ENCODE measurements at places on chromosomes 3 and 15.

GRCh38 chr15:62798536-62798935 lies 244.0 kb upstream of the TPM1 start:
- no peak for DNase-seq

DNA sequence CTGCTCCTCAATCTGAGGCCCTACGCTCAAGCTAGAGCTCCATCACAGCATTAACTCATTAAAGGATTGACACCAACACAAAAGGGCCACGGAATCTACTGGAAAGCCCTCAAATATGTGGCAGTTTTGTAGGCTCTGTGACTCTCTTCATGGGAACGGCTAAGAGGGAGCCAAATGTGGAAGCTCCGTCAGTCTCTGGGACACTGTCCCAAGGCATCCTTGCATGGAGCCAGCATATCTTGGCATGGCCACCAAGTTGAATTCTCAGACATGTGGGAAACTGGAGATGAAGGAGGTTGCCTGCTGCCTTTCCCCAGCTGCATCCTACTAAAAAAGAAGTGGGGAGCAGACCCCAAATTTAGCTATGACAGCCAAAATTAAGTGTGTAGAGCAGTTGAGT lies 296.9 kb downstream of the NTRK3 start:
- DNase-seq = no peak

DNA sequence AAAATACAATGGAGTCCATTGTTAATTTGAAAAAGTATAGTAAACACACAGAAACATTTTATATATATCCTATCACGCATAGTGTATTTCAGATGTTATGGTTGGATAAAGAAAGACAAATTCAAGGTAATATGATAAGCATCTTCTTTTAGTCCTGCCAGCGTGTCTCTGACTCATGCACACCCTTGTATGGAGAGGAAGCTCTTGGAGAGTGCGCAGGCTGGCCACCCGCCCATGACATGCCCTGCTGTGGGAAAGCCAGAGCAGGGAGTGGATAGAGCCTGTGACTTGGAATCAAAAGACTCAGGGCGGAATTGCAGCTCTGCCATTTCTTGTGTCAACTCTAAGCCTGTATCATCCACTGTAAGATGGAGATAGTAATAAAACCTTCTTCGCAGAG lies 23.0 kb upstream of the COPG1 start:
- peak; percentile 82 for DNase-seq

DNA sequence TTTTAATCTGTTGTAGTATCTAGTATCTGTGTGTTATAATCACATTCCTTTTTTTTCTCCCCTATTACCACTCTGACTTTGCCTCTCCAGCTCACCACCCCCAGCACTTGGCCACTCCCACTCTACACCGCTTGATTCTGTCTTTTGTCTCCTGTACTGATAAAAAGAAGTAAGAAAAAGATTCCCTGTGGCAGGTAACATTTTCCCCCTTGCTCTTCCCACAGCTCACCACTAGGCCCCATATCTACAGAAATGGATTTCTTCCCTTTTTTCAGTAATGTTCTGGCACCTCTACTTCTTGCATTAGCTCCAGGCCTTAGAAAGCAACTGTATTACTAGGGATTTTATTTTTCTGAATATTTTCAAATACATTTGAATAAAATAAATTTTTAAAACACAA lies 25.6 kb downstream of the KCNH8 start:
- DNase-seq = no peak

DNA sequence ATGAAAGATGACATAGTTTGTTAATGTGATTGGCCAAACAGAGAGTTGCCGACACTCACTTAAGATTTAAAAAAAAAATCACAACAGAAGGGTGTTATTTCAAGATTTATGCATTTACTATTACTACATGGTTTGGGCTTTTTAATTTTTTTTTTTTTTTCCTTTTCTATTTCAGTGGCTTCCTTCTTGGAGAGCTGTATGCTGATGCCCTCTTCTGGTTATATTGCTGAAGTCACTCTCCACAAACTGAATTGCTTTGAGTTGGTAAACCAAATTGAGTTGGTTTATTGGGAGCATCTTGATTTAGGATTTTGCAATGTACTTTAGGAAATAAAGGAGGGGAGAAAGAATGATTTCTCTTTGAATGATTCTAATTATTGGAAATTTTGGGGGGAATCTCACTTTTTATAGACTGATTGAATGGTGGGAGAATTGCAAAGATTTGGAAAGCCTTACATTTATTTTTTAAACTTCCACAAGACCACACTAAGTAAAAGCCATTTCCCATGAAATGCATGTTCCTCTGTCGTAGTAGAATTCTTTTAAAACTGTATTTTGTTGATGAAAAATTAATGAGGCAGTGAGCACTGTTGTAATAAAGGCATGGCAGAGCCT lies 186.6 kb upstream of the FEZF2 start:
- DNase-seq = no peak

DNA sequence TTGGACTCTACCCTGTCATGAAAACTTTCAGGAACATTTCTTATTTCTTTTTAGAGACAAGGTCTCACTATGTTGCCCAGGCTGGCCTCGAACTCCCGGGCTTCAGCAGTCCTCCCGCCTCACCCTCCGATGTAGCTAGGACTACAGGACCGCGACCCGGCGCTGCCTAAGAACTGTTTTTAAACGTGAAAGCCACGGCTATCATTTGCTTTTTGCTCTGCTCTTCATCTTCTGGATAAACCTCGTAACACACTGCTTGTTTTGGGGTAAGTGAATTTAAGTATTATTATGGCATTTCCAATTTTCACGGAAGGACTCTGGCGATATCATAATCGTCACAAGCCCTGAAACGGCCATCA lies 14.3 kb upstream of the CCNL1 start:
- DNase-seq = no peak

DNA sequence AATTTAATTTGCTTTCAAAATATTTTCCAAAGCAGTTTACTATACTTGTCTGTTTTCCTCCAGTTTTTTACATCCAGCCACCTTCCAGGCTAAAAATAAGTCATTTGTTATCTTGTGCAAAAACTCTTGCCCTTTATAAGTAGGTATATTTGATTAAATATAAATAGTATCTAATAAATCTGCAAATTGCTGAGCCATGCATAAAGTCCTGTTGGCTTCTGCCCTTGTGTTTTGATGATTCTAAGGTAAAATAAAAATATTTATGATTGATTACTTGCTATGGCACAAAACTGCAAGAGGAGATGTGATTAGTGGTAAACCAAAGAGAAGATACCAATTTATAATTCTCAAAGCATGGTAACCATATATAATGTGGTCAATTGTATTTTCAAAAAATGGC lies 1026.7 kb downstream of the EPHA3 start:
- DNase-seq = no peak

DNA sequence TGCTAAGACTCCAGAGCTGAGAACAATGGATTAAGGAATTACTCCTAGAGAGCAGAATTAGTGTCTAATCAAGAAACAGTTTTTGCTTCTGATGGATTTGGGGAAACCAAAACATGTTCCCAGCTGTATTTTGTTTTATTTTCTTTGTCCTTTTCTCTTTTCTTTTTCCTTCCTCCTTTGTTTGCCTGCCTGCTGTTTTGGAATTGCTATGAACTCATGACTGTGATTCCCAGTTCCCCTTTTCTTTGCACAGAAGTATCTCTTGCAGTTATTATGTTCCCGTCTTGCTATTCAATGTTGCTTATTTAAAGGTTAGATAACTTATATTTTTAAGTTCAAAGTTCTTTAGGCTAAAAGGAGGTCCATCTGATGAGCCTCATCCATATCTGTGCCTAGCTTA lies 77.0 kb upstream of the GBE1 start:
- no peak for DNase-seq

DNA sequence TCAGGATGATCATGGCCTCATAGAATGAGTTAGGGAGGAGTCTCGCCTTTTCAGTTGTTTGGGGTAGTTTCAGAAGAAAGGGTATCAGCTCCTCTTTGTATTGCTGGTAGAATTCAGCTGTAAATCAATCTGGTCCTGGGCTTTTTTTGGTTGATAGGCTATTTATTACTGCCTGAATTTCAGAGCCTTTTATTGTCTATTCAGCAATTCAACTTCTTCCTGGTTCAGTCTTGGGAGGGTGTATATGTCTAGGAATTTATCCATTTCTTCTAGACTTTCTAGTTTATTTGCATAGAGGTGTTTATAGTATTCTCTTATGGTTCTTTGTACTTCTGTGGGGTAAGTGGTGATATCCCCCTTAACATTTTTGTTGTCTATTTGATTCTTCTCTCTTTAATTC lies 1024.2 kb downstream of the DIPK2A start:
- no peak for DNase-seq

DNA sequence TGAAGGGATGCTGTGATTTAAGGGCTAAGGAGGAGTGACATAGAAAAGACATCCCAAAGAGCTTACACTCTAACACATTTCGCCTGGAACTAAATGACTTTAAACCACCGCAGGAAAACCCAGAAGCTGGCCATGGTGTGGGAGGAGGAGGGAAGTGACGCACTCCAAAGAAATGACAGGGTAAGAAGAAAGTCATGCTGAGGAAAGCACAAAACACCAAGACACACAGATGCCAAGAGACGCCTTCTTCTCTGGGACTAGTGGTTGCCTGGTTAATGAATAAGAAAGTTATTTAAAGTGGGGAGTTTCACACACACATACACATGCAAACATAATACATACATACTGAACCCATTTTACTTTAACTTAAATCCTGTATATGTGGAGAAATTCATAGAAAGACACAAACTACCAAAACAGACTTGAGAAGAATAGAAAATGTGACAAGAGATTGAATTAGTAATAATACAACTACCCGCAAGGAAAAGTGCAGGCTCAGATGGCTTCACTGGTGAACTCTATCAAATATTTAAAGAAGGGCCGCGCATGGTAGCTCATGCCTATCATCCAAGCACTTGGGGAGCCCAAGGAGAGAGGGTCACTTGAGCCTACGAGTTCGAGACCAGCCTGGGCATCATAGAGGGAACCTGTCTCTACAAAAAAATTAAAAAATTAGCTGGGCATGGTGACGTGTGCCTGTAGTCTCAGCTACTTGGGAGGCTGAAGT lies 125.5 kb downstream of the NSMCE3 start:
- no peak for DNase-seq

DNA sequence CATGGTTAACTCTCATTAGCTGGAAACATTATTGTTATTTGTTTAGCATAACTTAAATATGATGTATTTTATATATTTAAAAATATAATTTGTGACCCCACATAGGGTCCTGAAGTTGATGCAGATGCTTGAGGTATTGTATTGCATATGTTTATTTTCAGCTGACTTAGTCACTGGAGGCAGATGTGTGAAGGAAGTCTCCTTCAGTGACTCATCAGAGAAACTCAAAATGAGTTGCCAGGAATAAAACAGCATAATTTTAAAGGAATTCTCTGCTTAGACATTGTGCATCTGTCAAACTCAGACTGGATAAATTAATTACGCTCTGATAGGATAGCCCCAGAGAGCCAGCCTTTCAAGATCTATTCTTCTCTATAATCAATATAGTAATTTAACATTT lies 7.9 kb upstream of the OR4F6 start:
- DNase-seq = peak; percentile 13

DNA sequence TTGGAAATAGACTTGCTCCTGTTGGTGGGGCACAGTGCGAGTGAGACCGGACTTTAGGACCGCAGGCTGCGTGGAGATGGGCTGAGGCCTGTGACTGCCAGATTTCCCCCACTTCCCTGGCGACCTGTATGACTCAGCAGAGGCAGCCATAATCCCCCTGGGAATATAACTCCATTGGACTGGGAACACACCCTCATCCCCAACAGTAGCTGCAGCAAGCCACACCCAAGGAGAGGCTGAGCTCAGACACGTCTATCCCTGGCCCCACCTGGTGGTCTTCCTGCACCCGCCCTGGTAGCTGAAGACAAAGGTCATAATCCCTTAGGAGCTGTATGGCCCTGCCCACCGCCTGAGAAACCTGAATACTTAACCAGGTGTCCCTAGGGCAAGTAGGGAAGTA lies 42.6 kb downstream of the DZIP1L start:
- no peak for DNase-seq

GRCh38 chr3:124635169-124635539 lies 95.1 kb upstream of the UMPS start:
- no peak for DNase-seq

GRCh38 chr3:183582161-183582560 lies 26.7 kb upstream of the KLHL6 start:
- no peak for DNase-seq

DNA sequence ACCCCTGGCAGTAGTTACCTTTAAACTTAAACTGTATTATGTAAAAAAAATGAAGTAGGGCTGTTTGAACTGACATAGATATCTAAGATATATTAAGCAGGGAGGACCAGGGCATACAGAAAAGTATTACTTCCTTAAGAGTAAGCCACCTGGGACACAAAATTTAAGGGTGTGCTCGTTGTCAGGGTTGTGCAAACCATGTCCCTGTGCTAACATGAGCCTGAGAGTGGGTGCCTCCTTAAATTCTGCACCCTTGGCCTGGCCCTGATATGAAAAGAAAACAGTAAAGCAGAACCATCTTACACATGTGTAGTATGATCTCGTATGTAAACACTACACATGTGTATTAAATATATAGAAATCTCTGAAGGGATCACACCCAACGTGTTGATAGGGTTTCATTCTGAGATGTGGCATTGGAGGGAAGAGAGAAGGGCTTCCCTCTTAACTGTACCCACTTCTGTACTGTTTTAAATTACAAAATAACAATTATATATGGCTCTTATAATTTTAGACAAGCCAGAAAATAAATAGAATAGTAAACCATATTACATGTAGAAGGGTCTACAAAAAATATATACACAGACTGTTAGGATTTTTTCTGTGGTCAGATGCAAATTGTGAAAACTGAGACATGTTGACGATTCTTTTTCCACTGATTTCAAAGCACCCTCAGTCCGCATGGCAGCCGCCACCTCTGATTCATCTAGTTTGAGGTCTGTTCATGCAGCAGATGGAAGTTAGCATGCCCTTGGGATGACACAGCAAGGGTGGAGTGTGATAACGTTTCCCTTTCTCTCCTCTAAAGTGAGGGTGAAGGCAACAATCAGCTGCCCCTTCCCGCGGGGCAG lies 400.8 kb upstream of the PROK2 start:
- DNase-seq = peak; percentile 61

DNA sequence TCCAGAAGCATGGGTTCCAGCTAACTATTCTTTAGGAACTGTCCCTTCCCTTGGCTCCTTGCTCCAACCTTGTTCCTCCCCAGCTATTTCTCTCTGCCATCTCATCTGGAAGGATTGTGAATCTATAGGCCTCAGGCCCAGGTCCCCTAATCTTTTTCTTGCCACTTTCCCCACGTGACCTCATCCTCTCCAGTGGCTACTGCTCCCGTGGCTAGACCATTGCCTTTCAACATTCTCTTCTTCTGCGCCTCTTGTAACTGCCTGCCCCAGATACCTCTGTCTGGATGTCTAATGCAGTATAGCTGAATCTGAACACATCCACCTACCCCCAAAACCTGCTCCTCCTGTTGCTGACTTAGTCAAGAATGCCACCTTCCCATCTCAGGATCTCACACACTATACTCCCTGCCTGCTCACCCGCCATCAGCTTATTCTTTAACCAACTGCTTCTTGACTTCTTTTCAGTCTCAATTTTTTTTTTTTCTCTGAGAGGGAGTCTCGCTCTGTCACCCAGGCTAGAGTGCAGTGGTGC lies 5.2 kb downstream of the GPX1 start:
- no peak for DNase-seq

- DNase-seq = no peak
These were observed 20.8 kb downstream of the ARL14 start for GRCh38 chr3:160697637-160698380.

- DNase-seq = no peak
These were observed 491.5 kb upstream of the MDFIC2 start for GRCh38 chr3:70803891-70804290.

Measured in RWPE1 (cell line).